ENCODE measurements at places on chromosomes 7 and 10. TPM values are rescaled to one million over a fixed set of nuclear protein-coding genes. Genes with fewer than 3 reads are reported as not detected.

The NANOS1 gene
- 0.99 TPM for total RNA-seq

The FBXO24 gene
- 0.21 TPM for total RNA-seq

The SRRM3 gene
- 0.85 TPM for total RNA-seq

The MRLN gene
- not detected for total RNA-seq

The C7orf57 gene
- 0.14 TPM for total RNA-seq

The GDF2 gene
- total RNA-seq: not detected

The FOXP2 gene
- total RNA-seq: 0.46 TPM

The H2BK1 gene
- not detected for total RNA-seq

The IFIT1B gene
- total RNA-seq: not detected

The GHRHR gene
- not detected for total RNA-seq

The PODXL gene
- total RNA-seq: 0.85 TPM

The NKX1-2 gene
- 3.3 TPM for total RNA-seq

The HIF1AN gene
- 8.4 TPM for total RNA-seq

The DDC gene
- not detected for total RNA-seq

The SPDYE3 gene
- not detected for total RNA-seq

The MMD2 gene
- not detected for total RNA-seq

The MNX1 gene
- not detected for total RNA-seq

The STK32C gene
- 7.7 TPM for total RNA-seq

The TRIM8 gene
- total RNA-seq: 80.5 TPM

The NUTM2E gene
- total RNA-seq: not detected

The AZGP1 gene
- total RNA-seq: 0.21 TPM

The FFAR4 gene
- total RNA-seq: not detected

The TWNK gene
- total RNA-seq: 6.4 TPM

The KCNIP2 gene
- total RNA-seq: not detected

The VGF gene
- 0.14 TPM for total RNA-seq

The CNNM1 gene
- total RNA-seq: not detected

The TSPAN33 gene
- 6.2 TPM for total RNA-seq

The SFTPA2 gene
- not detected for total RNA-seq

The POLR2J gene
- total RNA-seq: 40.1 TPM

The RRP12 gene
- total RNA-seq: 32.5 TPM

The CALHM2 gene
- total RNA-seq: 1.7 TPM

The OPN4 gene
- total RNA-seq: not detected

The CXCL12 gene
- not detected for total RNA-seq

The PLXDC2 gene
- 1.6 TPM for total RNA-seq

The RNF133 gene
- total RNA-seq: not detected

The GSDME gene
- 54.8 TPM for total RNA-seq

The AGMO gene
- total RNA-seq: 0.93 TPM

The CFAP69 gene
- 0.49 TPM for total RNA-seq

The PRKG1 gene
- 0.28 TPM for total RNA-seq

The MINDY3 gene
- total RNA-seq: 14.2 TPM

The RGR gene
- not detected for total RNA-seq

The NPM3 gene
- total RNA-seq: 163 TPM

The GNGT1 gene
- not detected for total RNA-seq

The GSTO1 gene
- total RNA-seq: 187 TPM

The SCRN1 gene
- total RNA-seq: 26.3 TPM

The PTF1A gene
- total RNA-seq: not detected

The GIMAP2 gene
- not detected for total RNA-seq

The OR2A42 gene
- total RNA-seq: not detected

The THSD7A gene
- not detected for total RNA-seq

The CACNB2 gene
- not detected for total RNA-seq

The CFAP46 gene
- total RNA-seq: 0.79 TPM

The NHLRC2 gene
- total RNA-seq: 36.3 TPM

The GTPBP4 gene
- 51.5 TPM for total RNA-seq

The SFRP4 gene
- not detected for total RNA-seq

The FGFBP3 gene
- 0.42 TPM for total RNA-seq

The LEP gene
- total RNA-seq: 0.28 TPM

The TMEM213 gene
- total RNA-seq: not detected

The FZD1 gene
- total RNA-seq: 9.2 TPM
